ENCODE measurements at places on chromosomes 3 and 15.

DNA sequence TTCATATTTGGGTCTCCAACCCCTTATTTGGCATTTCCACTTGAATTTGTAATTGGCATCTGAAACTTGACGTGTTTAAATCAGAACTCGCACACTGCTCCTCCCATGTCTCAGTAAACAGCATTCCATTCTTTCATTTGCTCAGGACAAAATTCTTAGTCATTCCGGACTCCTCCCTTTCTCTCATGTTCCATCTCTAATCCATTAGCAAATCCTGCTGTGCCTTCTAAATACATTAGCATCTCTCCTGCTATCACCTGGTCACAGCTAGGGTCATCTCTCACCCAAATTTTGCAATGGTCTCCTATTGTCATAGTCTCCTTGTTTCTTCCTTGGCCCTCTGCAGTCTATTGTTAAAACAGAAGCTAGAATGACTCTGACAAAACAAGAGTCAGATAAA, 119.9 kb upstream of the CADPS start:
- no peak for DNase-seq

GRCh38 chr3:20698896-20699295, 512.9 kb upstream of the SGO1 start:
- DNase-seq: no peak

- DNase-seq: no peak
Measured at GRCh38 chr3:4736284-4736861, 242.9 kb upstream of the BHLHE40 start.

GRCh38 chr3:4771243-4771642, 208.0 kb upstream of the BHLHE40 start:
- DNase-seq: no peak

- no peak for DNase-seq
Measured at GRCh38 chr3:9185701-9186100, 63.7 kb downstream of the SRGAP3 start.

DNA sequence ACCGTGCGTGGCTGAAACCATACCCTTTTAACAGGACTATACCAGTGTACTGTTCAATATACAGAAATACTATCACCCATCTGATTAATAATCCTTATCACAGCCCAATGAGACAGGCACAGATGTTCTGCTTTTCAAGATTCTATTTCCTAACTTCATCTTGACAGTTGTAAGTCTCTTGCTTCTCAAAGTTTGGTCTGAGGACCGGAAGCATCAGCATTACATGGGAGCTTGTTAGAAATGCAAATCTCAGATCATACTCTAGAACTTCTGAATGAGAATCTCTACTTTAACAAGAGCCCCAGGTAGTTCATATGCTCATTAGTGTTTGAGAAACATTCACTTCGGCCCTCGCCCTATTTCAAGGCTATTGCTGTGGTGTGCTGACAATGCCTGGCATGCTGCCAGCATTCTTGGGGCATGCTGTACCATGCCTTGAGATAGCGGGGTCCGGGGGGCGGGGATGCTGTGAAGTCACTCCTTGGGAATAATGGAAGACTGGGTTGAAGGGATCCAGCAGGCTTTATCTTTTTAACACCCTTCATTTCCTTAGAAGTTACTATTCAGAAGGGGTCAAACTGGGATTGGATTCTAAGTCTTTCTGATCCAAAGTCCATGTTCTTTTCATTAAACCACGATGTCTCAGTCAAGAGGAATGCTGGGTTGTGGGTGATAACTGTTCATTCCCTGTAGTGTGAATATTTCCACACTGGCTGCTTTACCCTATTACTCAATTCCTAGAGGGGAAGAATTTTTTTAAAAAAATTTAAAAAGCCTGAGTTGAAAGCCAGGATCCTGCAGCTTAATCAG, 194.7 kb downstream of the LPP start:
- no peak for DNase-seq

DNA sequence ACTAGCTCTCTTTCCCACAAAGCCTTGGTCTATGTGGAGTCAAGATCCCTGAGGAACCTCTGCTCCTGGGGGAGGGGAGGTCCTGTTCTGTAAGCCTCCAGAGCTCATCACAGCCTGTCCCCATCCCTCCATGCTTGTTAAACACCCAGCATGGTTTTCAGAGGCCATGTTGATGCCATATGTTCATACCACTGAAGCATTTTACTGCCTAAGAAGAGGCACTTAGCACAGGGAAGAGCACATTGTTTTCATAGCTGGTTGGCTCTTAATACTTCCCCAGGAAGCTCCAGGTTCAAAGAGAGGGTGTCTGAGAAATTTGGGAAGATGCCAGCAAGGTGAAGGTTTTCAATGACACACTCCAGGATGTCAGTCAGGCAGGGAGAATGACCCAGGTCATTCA, 25.6 kb downstream of the CPNE4 start:
- no peak for DNase-seq

DNA sequence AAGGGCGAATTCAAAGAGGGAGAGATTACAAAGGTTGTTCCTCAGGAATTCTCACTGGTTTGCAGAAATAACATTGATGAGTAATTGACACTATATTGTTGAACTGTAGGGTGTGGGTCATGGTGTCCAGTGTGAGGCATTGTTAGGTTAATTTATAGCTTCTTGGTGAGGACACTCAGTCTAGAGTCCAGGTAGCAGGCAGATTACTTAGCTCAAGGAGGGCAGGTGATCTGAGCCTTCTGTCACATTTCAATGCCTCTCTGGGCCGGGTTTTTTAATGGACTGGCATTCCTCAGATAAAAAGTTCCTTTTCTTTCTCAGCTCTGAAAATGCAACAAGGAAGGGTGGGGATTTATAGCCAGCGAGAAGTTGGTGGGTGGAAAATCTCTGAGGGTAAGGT, 194.2 kb upstream of the PROK2 start:
- no peak for DNase-seq

DNA sequence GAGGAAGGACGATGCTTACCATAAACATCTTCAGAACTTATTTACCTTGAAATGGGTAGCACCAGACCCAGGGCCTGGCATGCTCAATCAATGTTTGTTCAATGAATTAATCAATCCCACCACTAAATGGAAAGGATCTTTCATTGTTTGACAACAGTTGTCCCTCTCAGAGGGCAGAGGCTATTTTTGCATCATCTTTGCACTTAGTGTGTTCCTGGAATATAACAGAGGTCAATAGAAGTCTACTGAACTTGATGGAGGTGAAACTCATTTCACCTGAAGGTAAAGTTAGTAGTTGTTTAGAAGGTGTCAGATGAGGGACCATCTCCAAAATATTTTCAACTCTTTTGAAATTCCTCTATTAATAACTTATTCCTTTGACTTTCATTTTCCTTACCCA, 36.9 kb upstream of the LACTB start:
- DNase-seq: no peak
